ENCODE measurements at places on chromosomes 12 and 14. TPM values are rescaled to one million over a fixed set of nuclear protein-coding genes. Genes with fewer than 3 reads are reported as not detected.
A peak's percentile ranks its signal among the peaks of the same experiment; 100 is the strongest.

The TPPP2 gene
- not detected for total RNA-seq

DNA sequence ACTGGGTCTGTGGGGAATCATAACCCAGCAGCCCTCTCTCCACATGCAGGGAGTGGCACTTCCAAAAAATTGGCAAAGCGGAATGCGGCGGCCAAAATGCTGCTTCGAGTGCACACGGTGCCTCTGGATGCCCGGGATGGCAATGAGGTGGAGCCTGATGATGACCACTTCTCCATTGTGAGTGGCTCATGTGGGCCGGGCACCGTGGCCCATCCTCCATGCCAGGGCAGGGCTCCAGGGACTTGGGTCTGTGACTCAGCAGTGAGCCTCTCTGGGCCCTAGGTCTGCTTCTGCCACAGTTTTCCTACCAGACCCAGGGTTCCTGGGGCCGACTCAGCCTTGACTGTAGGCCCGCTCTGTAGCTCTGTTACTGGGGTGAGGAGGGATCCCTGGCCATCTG, 2.2 kb downstream of the NPFF start:
- DNase-seq, result no peak

GRCh38 chr12:111446631-111447570, 41.2 kb downstream of the SH2B3 start:
- no peak for DNase-seq

The NAV3 gene
- total RNA-seq, result 35.6 TPM

DNA sequence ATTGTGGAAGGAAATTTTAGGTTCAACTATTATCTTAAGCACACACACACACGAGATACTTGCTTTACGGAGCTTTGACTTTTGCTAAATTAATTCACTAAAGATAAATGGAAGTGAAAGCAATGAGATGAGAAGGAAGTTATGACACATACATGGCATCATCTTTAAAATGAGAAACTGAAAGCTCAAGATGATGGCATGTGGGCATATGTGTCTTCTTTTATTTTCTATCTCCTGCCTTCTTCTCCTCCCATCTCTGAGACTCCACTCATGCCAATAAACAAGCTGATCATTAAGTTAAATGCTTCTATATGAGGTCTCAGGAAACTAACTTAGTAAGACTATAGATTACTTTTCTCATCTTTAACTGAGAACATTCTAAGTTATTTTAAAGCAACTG, 216.7 kb downstream of the MED13L start:
- no peak for DNase-seq

DNA sequence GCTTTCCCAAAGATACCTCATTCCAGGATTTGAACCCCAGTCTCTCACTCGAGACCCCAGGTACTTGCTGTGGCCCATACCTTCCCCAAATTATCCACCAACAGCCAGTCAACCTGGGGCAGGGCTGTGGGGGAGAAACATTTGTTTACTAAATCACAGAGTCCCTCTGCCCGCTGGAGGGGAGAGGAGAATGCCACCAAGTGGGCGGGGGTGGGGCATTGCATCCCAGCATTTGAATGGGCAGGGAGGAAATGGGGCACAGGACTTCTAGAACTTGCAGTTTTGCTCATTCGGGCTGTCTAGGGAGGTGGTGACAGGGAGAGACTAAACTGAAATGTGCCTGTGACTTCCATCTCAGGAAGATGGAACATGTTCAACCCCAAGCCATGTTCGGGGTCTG, 10.9 kb upstream of the SERPINA9 start:
- DNase-seq, result no peak

DNA sequence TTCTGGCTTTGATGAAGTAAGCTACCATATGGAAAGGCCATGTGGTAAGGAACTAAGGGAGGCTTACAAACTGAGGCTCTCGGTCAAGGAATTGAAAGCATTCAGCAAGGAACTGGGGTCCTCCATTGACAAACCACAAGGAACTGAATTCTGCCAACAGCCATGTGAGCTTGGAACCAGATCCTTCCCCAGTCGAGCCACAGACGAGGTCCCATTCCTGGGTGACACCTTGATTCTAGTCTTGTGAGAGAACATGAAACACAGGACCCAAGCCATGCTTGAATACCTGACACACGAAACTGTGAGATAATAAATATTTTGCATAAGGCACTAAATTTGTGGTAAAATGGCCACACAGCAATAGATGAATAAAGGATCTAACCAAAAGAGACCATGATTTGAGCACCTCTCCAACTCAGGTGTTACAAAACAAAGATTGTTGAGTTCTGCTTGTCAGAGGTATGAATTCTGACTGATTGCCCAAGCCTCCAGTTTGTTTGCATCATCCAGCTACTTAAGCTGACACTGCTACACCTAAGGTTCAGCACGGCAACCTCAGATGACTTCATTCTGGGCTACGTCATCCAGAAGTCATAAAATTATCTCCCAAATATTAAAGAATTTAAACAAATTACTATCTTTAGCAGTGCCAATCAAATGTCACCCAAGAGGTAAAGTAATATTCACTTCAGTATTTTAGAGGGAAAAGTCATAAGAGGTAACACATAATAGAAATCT, 59.4 kb downstream of the GARIN6 start:
- DNase-seq, result no peak

- no peak for DNase-seq
Observed at GRCh38 chr12:47281667-47282171, 202.0 kb upstream of the AMIGO2 start.

The YBX3 gene
- total RNA-seq, result 454 TPM

DNA sequence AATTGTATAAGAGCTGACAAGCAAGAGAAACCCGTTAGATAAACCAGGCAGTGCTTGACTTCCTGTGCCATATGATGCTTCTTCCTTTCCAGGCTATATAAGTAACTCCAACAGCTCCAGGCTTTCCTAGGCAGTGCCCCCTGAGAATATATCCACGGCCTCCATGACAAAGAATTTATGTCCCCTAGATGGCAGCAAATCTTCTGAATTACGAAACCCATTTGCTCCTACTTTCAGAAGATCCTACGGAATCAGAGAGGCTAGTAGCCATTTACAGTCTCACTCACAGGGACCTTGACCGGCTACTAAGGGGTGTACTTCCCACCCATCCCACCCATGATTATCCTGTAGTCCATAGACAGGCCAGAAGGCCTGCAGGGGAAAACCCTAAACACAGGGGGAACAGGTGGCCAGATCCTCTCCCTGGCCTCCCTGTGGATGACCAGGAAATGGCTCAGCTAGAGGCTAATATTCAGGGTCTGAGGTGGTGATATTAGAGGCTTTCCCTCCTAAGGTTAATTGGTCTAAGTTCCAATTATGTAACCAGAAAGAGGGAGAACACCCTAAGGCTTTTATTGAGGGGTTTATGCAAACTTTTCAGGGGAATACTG, 77.2 kb upstream of the DCD start:
- DNase-seq, result peak; percentile 26

The ATP23 gene
- 10.2 TPM for total RNA-seq

The PTCSC3 gene
- not detected for total RNA-seq

DNA sequence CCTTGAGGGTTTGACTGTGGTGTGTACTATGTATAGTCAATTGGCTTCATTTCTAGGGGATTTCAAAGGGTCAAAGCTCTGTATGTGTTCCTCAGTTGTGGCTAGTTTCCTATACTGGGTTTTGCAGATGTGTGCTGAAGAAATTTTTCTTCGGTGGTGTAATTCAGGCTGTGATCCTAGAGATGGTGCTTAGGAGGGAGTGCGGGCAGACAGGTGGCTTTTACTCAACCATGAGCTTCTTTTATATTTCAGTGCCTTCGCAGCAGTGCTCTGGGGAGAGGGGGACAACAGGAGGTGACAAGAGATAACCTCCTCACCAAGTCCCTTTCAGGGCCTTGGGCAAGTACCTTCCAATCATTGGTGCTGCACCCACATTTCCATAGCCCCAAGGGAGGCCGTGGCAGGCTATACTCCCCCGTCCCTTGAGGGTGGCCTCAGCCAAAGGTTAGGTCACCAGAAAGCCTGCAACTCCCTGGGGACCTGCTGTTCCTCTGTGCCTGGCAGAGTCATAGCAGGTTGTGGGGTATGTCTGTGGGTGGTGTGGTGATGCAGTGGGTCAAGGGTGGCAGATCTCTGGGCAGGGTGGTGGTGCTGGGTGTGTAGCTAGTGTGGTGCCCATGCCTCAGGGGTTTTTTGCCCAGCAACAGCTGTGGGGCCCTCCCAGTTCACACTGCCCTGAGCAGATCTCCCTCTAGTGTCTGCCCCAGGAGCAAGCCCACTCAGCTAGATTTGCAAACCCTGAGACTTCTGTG, 37.0 kb upstream of the TMX1 start:
- DNase-seq, result no peak

DNA sequence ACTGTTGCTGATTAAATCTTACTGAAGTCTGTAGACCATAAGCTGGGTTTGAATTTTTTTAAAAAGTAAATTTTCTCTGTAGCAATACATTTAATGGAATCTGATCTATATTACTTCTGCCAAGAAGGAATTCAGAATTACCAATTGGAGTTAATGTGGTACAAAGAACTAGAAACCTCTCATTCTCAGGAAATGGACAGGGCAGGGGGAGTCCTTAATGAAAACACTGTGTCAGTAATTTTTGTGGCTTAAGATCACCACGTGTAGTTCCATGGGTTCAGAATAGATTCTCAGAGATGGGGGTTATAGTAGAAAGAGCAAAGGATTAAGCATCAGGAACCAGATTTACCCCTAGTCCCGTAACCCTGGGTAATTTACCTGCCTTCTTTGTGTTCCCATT, 30.3 kb downstream of the FBXL14 start:
- no peak for DNase-seq

DNA sequence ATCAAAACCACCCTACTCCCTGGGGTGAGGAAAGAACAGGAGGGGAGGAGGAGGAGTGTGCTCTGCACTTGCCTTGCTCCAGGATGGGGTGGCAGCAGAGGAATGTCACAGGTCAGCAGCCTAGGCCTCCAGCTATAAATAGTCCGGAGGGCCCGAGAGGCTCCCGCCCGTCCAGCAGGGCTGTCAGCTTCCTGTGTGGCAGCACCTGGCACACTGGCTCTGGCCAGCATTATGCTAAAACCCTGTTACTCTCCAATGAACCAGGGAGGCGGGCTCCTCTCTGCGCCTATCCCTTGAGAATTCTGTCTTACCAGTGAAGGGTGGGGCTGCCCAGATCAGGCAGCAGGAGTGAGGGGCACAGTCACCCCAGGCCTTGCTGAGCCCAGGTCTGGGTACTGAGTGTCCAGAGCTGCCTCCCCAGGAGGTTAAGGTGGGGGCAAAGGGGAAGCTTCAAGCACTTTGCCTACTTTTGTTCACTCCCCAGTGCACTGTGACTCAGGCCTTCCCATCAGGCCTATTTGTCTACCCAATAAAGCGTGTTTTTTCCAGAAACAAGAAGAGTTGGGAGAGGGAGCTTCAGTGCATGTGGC, 1.2 kb upstream of the COX14 start:
- DNase-seq, result peak; percentile 70

The ANO2 gene
- 4.8 TPM for total RNA-seq
